Pancreas (tissue), 10 donors: ENCODE measurements at places on chromosomes 2 and 18. TPM values are rescaled to one million over a fixed set of nuclear protein-coding genes. Genes with fewer than 3 reads are reported as not detected.

The SERPINB4 gene
- polyA plus RNA-seq = not detected

DNA sequence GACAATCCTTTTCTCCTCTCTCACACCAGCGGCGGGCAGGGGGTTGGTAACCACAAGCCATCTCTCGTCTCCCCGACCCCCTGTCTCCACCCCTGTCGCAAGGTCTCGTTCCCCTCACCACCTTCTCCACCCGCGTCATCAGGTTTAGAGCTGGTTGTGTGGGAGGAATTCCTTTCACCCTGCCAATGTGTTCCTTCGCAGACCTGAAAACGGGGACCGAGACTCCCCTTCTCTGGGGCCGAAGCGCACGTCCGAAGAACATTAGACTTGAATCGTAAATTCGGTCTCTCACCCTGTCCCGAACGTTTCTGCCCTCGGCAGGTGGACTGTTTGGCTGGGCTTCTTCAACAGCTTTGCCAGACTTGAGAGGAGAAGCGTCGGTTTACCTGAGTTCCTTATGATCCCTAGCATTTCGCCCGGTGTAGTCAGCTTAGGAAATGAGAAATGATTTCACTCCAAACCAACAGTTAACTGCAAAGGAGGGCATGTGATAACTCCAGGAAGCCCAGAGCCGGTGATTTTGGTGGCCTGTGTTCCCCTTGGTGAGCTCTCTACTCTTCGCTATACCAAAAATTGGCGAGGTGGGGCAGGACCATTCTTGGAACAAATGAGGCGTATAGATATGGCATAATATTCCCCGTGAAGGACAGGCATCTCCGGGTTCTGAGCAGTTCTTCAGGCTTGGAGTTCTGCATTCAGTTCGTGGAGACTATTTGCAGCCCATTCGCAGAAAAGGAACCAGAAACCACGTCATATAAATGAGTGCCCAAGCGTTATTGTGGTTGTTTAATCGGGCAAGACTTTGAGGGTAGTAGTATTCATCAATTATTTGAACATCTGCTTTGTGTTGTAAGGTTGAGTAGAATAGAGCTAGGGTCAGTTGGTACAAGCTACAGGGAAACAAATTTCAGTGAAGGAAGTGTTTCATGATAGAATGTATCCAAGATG is 694 bp downstream of the CFAP36 start:
- no peak for DNase-seq

GRCh38 chr2:20555954-20556353 is 94.9 kb downstream of the HS1BP3 start:
- DNase-seq = no peak

GRCh38 chr2:8867363-8867762 is 29.9 kb upstream of the KIDINS220 start:
- no peak for DNase-seq

DNA sequence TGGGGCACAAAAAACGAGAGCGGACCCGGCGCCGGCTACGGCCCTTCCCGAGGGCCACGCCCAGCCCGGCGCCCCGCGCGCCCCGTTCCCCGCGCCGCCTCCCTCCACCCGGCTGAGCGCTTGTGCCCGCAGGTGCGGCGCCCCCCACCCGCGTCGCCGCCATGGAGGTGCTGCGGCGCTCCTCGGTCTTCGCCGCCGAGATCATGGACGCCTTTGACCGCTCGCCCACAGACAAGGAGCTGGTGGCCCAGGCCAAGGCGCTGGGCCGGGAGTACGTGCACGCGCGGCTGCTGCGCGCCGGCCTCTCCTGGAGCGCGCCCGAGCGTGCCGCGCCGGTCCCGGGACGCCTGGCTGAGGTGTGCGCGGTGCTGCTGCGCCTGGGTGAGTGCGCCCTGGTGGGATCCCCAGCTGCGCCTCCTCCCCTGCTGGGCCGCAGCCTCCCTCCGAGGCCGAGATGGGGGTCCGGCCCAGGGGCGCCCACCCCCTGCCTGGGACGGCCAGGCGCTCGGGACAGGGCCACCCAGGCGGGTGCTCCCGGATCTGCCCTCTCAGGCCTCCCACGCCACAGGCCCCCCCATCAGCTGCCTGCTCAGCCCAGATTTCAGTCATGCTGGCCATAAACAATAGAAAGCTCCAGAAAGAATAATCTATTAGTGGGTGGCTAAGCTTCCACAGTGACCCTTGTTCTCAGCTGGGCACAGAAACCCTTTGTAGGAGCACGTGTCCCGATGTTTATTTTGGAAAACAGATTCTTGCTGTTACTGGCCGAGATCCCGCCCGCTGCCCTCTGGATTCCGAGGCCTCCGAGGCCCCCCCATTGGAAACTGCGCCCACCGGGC is 997 bp downstream of the BOK start:
- peak; percentile 48 for DNase-seq

DNA sequence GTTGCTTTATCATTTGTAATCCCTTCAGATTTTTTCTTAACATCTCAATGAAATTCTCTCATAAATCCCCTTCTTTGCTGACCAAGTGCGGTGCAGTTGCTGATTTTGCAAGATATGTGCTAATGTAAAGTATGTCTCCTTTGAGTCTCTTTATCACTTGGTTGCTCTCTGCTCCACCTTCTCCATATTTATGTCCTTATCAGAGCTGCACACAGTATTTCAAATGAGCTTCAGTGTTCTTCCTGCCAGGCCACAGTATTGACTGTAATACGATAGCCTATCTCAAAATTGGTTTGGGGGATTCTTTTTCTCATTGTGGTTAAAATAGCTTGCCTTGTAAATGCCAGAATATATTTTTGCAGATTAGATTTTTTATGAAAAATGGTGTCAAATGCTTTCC is 32.2 kb downstream of the MAIP1 start:
- no peak for DNase-seq

- DNase-seq = no peak
Measured at GRCh38 chr18:32698153-32698552, 74.7 kb downstream of the KLHL14 start.

The FECH gene
- polyA plus RNA-seq = 3.4 TPM

DNA sequence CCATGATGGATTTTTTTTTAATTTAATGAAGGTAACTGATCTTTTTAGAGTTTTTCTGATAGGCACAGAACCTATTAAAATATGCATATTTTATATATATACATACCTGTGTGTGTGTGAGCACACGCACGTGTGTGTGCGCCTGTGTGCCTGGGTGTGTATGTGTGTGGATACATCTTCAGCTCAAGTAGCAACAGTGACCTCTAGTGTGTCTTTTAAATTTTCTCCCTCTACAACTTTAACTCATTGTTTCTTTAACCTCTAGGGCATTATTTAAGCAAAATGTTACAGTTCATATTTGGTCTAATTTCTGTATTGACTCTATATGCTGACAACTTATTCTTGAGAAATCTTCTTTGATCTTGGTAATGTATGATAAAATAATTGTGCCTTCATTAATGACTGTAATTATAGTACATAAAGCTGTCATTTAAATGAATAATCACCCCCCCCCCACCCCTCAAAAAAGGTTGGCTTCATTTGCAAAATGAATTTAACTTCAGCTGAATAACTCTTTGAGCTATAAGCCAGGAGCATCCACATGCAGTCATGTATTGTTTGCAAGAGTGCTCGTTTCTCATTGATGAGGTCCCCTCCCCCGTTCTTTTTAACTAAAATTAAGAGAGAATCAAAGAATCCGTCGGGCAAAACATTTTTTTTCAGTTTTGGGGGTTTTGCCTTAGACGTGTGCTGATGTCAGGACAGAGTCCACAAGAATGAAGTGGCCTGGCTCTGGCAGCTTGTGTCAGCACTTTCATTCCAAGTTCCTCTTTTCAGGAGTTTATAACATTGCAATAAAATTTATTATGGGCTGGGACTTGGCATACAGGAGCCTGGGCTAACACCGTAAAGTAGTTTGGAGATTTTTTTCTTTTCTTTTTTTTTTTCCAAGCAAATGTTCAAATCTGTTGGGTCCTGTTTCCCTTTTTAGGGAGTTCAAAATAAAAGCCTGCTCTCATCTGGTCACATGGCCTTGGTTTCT is 80.0 kb downstream of the ETAA1 start:
- DNase-seq = no peak

DNA sequence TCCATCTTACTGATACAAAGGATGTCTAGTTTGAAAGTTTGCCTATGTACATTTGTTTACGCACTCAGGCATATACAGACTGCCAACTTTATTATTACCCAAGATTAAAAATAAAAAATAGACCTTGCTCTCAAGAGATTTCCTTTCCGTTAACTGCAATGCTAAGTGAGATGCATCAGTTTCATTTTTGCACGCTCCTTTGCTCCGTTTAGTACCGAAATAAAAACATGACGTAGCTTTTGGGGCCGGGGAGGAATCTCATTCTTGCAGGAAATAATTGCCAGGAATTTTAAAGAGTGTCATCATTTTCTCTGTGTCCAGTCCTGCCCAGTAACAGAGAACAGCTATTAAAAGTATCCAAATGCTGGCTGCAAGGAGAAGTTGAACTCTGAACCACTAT is 169.5 kb downstream of the SLC8A1 start:
- DNase-seq = no peak

DNA sequence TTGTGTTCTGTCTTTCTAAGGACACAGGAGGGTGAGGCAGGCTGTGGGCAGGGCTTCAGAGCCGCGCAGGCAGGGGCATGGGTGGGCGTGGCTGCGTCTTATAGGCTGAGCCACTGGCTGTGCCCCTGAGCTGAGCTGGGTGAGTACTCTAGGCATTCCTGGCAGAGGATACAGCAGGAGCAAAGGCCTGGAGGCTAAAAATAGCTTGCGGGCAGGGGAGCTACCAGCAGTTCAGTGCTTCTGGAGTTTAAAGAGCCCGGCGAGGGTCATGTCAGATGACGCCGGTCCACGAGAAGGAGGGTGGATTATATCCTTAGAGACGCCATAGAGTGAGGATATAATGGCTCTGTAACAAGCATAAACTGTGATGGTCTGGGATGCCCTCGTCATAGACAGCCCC is 31.5 kb upstream of the PDIA6 start:
- DNase-seq = peak; percentile 79

The SNORC gene
- 13.2 TPM for polyA plus RNA-seq

DNA sequence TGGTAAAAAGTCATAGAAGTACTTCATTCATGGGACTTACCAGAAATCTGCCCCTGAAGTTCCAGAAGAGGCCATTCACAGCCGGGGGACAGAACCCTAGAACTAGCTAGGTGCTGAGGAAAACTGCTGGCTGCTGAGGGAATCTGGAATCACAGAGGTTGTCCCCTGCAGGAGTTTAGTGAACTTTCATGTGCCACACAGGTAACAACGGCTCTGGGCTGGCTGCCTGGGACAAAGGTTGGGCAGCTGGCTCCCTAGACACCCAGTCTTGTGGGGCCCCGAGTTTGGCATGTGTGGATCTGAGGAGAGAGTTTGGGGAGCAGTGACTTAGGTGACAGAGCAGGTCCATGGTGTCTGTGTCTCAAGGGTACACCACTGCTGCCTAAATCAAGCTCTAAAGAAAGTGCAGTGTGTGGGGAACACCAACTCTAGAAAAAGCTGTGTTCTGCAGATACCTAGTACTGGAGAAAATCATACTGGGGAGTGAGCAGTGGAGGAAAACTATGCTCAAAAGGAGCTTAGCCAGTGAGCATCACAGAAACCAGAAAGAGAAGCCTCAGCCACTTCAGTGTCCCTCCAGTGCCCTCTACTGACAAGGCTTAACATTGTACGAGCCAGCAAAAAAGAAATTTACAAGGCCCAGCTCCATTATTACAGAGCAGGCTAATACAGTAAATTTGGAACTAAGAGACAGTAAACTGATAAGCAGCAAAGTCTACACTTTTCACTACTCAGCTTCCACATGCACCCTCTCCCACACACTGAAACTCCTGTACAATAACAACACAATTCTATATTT is 15.2 kb downstream of the GALNT3 start:
- DNase-seq = peak; percentile 50

The SCTR gene
- 1,263 TPM for polyA plus RNA-seq

GRCh38 chr18:68779169-68779568 is 18.7 kb upstream of the CCDC102B start:
- no peak for DNase-seq

GRCh38 chr2:239264492-239264837 is 136.4 kb downstream of the HDAC4 start:
- peak; percentile 36 for DNase-seq

DNA sequence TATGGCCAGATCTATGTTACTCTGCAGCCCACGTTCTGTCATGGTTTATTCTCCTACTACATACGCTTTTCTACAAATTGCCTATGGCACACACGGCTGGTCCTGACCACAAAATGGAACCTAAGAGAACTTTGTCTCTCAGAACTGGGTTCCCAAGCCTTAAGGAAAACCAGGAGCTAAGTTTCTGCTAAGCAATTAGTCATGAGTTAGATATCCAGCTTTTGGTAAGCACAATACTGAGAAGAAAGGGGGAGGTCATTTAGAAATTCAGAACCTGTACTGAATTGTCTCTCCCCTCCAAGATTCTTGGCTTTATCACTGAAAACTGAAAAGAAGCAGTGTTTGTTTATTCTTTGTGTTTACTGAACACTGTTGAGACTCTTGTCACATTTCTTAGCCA is 283.5 kb upstream of the TANK start:
- DNase-seq = no peak

GRCh38 chr2:177430411-177430810 is 37.8 kb downstream of the AGPS start:
- no peak for DNase-seq

GRCh38 chr2:134581877-134582546 is 136.8 kb downstream of the TMEM163 start:
- no peak for DNase-seq

GRCh38 chr2:222952204-222952603 is 91.4 kb downstream of the ACSL3 start:
- DNase-seq = peak; percentile 78

- DNase-seq = no peak
Measured at GRCh38 chr2:82007071-82007664, 1702.6 kb upstream of the LRRTM1 start.

GRCh38 chr18:23142251-23142929 is 7.1 kb downstream of the CABLES1 start:
- DNase-seq = no peak

GRCh38 chr18:34998661-34999060 is 42.6 kb upstream of the MAPRE2 start:
- no peak for DNase-seq

DNA sequence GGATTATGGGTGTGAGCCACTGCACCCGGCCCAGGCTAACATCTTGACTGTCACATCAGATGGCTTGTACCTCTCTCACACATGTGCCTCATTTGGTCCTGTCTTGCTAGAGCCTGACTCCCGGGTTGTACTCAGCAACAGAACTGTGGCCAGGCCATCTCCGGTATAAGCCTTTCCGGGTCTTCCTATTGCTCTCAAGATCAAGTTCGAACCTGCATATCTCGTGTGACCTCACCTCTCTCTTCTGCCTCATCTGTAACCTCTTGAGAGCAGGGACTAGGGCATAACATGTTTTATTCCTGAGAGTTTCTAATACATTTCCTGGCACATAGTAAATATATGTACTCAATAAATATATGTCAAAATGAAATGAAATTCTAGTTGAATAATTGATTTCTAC is 114.0 kb downstream of the ACAA2 start:
- no peak for DNase-seq

GRCh38 chr2:129812071-129812470 is 167.4 kb upstream of the RAB6C start:
- DNase-seq = peak; percentile 58

DNA sequence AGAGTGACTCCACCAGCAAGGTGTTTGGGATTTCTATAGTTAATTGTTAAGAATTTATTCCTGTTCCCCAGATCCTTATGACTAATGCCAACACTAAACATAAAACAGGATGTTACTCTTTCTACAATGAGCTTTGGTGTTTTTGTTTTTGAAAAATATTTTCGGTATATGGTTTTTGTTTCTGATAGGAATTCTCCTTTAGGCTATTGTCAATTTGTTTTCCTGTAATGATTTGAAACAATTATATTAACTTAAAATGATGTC is 182.6 kb downstream of the AGAP1 start:
- no peak for DNase-seq

The LIPG gene
- 1.1 TPM for polyA plus RNA-seq
